ENCODE measurements at places on chromosomes 16 and 17. TPM values are rescaled to one million over a fixed set of nuclear protein-coding genes. Genes with fewer than 3 reads are reported as not detected.
A peak's percentile ranks its signal among the peaks of the same experiment; 100 is the strongest.

Gene TBX2
- total RNA-seq, result 173 TPM

Gene DPEP3
- not detected for total RNA-seq

Gene KRTAP3-2
- total RNA-seq, result not detected

Gene ITGAL
- total RNA-seq, result 0.45 TPM

Gene TMEM114
- total RNA-seq, result not detected

Gene MT3
- total RNA-seq, result not detected

DNA sequence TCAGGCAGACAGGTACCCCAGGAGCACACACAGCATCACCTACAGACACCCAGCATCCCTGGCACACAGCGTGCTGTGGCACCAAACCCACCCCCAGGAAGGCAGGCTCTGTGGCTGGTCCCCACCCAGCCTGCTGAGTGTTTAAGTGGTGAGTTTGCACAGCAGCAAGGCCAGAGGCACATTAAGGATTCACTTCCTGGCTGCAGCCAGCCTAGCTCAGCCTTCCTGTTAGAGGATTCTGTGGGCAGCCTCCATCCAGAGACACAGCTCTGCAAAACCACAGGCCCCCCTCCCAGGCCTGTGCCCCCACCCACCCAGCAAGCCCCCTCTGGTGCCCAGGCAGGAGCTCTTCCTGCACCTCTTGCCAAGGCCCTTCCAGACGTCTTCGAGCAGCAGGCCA lies 36.1 kb upstream of the PHB1 start:
- H3K27ac ChIP-seq, result no peak overlapping the region
- DNase-seq, result no peak
- peaks cover 4% of the 10 kb centered on the region for H3K27me3 ChIP-seq
- H3K4me1 ChIP-seq, result peaks cover under 1% of the 10 kb centered on the region
- no peak overlapping the region for H3K4me3 ChIP-seq
- no peaks in the 10 kb centered on the region for H3K36me3 ChIP-seq

GRCh38 chr17:40695874-40696472 lies 7.6 kb downstream of the KRT24 start:
- H3K4me3 ChIP-seq, result no peak overlapping the region
- H3K27me3 ChIP-seq, result peaks cover 2% of the 10 kb centered on the region
- H3K27ac ChIP-seq, result peak overlapping the region; percentile 32
- H3K36me3 ChIP-seq, result no peaks in the 10 kb centered on the region

DNA sequence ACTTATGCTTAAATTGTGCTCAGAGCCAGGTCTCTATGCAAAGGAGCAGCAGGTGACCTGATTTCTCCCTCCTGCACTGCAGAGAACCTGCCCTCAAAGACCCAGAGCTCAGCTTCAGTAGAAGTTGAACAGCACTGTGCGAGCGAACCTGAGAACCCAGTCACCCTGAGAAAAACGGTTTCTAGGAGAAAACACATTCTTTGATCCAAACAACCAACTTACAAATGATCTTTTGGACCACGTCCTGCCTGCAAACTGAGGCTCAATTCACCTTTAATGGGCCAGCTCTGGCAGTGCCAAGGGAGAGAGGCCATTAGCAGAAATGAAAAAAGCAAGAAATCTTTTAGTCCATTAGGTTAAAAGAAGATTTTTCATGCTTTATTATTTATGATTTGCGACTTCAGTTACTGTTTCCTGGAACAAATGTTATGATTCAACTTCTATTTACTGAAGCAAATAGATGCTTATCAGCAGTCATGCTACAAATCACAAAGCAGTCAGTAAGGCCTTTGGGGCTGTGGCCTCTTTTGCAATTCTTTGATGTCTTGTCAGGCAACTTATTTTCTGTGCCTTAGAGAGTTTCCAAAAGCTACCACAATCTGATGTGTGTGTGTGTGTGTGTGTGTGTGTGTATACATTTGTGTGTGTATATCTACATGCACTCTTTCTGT lies 65.7 kb upstream of the LRRC37A3 start:
- peak overlapping the region; percentile 95 for H3K27ac ChIP-seq
- peaks cover 31% of the 10 kb centered on the region for H3K4me1 ChIP-seq

GRCh38 chr17:50634915-50635731 lies 442 bp downstream of the ABCC3 start:
- peaks cover 66% of the 10 kb centered on the region for H3K27me3 ChIP-seq
- H3K4me1 ChIP-seq, result peaks cover 32% of the 10 kb centered on the region
- no peak overlapping the region for H3K27ac ChIP-seq
- DNase-seq, result no peak
- peak overlapping the region; percentile 13 for H3K4me3 ChIP-seq

GRCh38 chr17:80797741-80798594 lies 193.7 kb upstream of the CHMP6 start:
- H3K36me3 ChIP-seq, result peaks cover 24% of the 10 kb centered on the region
- H3K27ac ChIP-seq, result no peak overlapping the region
- peaks cover 24% of the 10 kb centered on the region for H3K4me1 ChIP-seq
- no peak for DNase-seq

- peak overlapping the region; percentile 78 for H3K27ac ChIP-seq
- no peak overlapping the region for H3K4me3 ChIP-seq
- DNase-seq, result no peak
- H3K36me3 ChIP-seq, result no peaks in the 10 kb centered on the region
- peaks cover 46% of the 10 kb centered on the region for H3K4me1 ChIP-seq
These were observed 32.4 kb downstream of the TMEM235 start for GRCh38 chr17:78263736-78264340.

- H3K27ac ChIP-seq, result no peak overlapping the region
- no peak for DNase-seq
- H3K36me3 ChIP-seq, result peaks cover 1% of the 10 kb centered on the region
- H3K4me3 ChIP-seq, result no peak overlapping the region
These were observed 143.8 kb downstream of the IRX3 start for GRCh38 chr16:54142787-54143186.
